ENCODE measurements at places on chromosomes 1 and 21.

DNA sequence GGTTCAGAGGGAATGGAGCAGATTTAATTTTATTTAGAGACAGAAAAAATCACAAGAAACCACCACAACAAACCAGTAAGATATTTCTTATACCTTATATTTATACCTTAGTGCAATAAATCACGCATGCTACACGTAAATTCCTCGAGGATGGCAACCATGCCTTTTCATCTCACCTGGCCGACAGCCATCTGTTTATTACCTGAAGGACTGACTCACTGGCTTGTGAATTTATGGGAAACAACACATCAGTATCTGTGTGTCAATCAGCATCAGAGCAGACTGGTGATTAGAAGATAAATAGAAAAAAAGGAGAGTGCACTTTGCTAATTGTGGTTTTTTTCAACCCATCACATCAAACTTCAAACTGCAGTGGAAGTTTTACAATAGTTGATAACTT lies 58.4 kb downstream of the S1PR1 start:
- no peak for DNase-seq

- no peak for DNase-seq
Observed at GRCh38 chr1:168535536-168535935, 8.3 kb downstream of the XCL2 start.

- no peak for DNase-seq
Observed at GRCh38 chr1:51316846-51317120, 13.6 kb downstream of the TTC39A start.

DNA sequence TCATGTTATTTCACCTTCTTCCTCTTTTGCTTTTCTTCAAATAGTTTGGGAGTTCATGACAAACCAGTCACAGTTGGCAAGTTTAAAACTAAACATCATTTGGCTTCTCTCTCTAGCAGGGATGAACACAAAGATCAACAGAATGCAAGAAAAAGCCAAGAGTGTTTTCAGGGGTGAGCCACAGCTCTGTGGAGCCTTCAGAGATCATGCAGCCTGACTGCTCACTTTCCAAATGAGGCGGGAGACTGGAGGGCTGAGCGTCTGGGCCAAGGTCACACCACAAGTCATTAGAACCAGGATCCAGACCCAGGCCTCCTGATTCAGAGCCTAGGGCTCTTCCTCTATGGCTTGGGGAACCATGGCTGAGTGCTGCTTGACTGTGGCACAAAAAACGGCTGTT lies 2.7 kb downstream of the DPT start:
- DNase-seq = no peak

GRCh38 chr1:86641318-86641717 lies 63.1 kb upstream of the SH3GLB1 start:
- DNase-seq = no peak

GRCh38 chr1:30198795-30199403 lies 524.5 kb downstream of the MATN1 start:
- DNase-seq = no peak

DNA sequence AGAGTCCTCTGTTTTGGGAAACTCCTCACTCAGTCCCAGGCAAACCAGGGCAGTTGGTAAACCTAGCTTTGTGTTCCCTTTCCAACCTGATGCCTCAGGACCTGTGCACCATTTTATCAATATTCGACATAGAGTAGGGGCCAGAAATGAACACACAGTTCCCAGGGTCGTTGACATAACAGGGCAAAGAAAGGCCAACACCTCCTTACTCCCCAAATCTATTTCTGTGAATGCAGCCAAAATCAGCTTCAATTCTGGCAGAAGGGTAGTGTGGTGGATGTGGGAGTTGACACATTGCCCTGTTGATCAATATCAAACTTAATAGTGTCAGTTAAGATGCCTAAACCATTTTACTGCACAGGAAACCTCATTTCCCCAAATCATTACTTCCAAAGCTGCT lies 104.6 kb upstream of the SPATA6 start:
- no peak for DNase-seq

DNA sequence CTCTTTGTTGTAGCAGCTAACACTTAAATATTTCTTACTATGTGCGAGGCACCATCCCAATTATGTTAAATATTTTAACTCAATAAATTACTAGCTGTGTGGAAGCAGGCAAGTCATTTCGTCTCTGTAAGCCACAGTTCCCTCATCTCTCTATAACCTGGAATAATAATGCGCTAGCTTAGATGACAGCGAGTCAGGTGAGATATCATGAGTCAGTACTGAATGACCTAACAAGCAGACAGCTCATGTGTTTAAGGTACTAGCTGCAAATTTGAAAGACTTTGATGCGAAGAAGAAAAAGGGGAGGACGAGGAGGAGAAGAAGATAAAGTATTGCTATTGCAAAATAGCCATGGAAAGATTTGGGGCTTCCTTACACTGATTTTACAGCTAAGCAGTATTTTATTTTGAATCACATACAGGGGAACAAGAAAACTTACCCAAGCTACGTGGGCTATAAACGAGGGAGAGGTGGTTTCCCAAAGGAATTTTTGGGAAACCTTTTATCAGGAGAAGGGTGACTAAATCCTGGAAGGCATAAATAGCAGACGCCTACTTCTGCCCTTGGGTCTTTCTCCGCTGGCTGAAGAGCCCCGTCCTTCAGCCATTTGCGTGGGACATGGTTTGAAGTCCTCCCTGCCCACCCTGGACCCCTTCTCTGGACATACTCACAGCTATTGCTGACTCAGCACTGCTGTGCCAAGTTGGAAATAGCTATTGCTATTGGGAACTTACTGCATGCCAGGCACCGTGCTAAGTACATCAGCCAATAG lies 8.9 kb downstream of the CITED4 start:
- DNase-seq = no peak

- peak; percentile 42 for DNase-seq
Observed at GRCh38 chr21:34989337-34990151, 59.6 kb downstream of the RUNX1 start.

DNA sequence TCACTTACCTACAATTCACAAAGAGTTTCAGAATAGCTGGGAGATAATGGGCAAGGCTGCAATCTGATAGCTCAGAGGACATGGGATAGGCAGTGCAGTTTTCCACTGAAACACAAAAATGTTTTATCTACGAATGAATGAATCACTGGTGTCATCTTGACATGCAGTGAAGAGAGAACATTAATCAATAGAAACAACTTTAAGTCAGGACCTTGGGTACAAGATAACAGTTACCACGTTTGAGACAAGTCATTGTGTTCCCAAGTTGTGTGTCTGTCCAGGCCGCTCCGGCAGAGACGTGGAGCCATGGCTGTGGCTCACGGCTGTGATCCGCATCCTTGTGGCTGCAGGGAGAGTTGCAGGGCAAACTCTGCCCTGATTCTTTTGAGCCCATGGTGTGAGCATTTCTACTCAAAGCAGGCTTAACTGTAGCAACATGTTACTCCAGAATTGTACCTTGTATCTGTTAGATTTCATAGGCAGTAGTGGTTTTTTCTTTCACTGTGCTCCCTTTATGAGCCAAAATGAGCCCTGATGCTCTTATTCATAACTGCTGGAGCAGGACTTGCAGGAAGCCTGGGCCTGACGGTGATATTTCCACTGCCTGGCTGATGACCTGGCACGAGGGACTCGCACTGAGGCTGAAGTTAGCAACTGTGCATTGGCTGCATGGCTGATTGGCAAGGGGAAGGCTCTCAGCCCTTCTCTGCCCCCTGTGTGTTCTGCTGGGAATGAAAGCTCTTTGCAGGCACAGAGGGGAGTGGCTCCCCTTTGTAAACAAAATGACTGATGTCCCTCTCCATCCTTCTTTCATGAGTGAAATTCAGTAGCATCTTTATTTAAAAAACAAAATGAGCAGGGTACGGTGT lies 465.2 kb downstream of the AJAP1 start:
- DNase-seq = no peak

DNA sequence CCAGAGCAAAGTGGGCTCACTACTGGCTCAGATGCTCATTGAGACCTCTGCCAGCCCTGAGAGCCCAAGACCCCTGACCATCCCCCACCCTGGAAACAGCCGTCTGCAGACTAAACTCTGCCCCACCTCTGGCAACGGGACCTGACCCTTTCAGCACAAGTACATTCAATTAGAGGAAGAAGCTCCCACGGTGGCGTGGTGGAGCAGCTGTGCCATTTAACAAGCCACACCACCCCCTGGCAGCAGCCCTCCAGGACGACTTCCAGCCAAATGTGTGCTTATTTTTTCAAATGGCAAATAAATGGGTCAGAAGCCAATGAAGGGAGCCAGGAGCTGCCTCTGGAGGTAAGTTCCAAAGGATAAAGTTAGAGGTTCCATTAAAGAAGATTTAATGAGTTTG lies 226.7 kb downstream of the NPHP4 start:
- no peak for DNase-seq

- no peak for DNase-seq
Observed at GRCh38 chr1:204443260-204443619, 31.6 kb upstream of the PPP1R15B start.

DNA sequence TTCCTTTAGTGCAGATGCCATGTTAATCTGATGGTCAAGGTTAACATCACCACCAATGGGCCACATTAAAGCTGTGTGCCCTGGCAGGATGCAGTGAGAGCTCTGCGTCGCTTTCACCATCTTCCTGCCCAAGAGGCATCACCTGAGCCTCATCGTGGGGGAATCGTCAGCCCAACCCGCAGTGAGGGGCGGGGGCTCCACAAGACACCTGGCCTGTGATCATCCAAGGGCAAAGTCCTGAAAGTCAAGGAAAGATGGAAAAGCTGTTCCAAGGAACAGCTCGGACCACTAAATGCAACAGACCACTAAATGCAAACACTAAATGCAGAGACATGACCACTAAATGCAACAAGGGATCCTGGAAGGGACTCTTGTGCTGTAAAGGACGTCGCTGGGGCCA lies 49.9 kb downstream of the WDR4 start:
- no peak for DNase-seq

- peak; percentile 82 for DNase-seq
Observed at GRCh38 chr1:224542783-224543440, 73.2 kb upstream of the CNIH3 start.

DNA sequence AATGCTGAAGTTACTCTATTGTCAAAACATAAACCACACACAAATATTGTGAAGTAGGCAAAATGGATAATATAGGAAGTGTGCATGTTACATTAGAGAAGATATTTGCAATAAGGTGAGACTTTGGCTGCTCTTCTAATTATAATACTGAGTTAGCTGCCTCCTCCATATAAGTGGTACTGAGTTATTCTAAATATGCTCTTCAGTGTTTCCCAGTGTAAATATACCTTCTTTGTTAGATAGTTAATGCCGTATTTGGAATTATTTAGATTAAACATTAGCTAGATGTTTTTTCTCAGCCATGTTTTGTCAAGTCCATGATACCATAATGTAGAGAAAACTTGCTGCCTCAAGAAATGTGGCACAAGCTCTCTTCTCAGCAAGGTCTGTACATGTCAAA lies 186.4 kb downstream of the PTPRC start:
- DNase-seq = no peak

DNA sequence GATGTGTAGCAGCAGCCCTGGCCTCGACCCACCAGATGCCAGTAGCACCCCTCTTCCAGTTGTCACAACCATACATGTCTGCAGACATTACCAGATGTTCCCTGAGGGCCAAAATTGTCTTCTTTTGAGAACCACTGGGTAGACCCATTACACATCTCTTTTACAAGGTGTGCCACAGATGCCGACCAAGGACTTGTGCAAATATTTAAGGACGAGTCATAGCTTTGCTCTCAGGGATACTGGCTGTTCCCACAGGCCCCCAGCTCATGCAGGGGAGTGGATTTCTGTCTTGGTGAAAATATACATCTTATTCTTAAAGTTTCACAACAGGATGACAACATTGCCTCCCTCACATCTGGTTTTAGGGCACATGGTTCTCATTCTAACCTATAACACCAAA lies 59.4 kb upstream of the ZBTB18 start:
- no peak for DNase-seq

Data from suppressor macrophage (primary cell).